ENCODE measurements at places on chromosomes 6 and 20. TPM values are rescaled to one million over a fixed set of nuclear protein-coding genes. Genes with fewer than 3 reads are reported as not detected.

- peak; percentile 98 for DNase-seq
Measured at GRCh38 chr6:154510144-154510905, at the start of gene CNKSR3. Gene CNKSR3, minus strand, starts transcription at chr6:154510685. Its CDS starts 571 bp downstream, at chr6:154510114.

- DNase-seq, result no peak
Measured at GRCh38 chr6:87277123-87277522, 45.3 kb upstream of the SMIM8 start.

DNA sequence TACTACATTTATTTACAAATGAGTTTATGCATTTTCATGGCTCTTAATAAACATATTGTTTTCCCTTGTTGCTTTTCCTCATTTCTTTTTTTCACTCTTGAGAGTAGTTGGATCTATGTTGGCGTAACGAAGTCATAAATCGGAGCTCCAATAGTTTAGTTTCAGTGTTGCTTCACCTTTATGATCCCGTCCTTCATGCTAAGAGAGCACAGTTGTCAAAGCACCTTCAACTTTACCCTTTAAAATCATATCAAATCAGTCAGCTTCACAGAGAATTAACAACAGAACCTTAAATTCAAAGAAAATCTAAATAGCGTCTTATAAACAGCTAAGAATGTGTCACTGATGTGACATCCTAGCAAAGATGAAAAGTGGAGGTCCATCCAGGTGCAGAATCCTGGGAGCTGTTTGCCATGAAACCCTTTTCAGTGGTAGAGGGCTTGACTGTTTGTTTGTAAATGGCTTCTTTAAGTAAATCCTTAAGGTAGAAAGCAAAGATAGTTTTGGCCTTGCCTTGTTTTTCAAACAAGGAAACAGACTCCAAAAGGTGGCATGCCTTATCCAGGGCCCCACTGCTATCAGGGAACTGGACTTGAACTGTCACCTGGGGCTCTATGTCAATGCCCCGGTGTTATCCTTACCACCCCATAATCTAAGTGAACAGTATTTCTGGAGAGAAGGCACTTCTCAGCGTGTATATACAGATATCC, 148.4 kb downstream of the AKAP7 start:
- no peak for DNase-seq

GRCh38 chr6:28254121-28254519, 2.1 kb upstream of the ZKSCAN4 start:
- no peak for DNase-seq

DNA sequence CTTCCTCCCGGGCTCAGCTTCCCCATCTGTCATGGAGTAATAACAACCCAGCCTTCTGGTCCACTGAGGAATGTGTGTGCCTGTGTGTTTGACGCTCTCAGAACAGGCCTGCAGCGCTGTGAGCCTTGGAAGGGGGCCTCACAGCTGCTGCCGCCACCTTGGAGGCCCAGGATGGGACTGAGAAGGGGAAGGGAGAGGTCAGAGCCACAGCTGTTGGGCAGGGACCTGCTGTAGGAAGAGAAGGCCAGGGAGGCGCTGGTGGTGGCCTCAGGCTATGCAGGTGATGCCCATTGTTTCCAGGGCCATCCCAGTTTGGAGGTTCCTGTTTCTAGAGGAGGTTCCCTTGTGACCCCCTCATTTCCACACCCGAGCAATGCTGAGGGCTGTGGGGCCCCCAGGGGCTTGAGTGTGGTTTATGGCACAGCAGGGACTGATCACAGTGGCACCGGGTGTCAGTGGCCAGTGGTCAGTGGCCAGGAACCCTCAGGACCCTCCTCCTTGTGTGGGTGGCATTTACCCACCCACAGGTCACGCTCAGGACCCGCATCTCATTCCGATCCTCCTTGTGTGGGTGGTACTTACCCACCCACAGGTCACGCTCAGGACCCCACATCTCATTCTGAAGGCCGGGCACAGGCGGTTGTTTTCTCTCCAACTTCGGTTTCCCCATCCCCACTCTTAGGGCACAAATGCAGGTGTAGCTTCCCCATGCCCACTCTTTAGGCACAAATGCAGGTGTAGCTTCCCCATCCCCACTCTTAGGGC, 14.0 kb downstream of the TPD52L2 start:
- DNase-seq, result no peak

DNA sequence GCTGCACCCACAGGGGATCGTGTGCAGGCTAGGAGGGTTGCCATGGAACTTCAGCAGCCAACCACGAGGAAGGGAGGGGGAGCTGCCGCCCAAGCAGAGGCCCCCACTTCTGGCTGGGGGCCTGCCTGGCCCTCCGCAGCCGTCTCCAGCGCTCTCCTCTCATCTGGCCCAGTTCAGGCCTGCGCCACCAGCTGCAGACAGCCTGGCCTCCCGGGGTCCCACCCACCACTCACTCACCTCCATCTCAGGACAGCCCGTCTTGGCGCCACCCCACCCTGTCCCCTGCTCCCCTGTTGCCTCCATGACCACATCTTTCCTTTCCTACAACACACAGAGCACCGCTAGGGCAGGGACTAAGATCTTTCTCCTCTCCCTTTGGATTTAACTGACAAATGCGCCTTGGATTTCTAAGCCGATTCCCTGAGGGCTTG, 98.7 kb downstream of the ANKRD60 start:
- DNase-seq, result no peak

DNA sequence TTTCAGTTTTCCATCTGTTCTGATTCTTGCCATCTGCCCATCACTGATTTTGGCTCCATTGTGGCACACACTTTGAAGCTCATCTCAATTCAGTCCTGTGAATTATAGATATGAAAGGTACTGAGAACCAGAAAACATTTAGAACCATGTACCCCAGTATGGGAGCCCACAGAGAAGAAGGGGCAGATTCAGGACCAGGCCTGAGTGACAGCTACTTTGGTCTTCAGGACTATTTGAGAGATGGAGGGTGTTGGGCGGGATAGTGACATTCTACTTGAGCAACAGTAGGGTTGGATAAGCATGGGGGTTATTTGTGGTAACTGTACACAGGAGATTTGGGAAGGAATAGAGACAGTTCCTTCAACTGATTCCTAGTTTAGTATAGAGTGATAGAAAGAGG, 259.2 kb upstream of the MANEA start:
- DNase-seq, result no peak

DNA sequence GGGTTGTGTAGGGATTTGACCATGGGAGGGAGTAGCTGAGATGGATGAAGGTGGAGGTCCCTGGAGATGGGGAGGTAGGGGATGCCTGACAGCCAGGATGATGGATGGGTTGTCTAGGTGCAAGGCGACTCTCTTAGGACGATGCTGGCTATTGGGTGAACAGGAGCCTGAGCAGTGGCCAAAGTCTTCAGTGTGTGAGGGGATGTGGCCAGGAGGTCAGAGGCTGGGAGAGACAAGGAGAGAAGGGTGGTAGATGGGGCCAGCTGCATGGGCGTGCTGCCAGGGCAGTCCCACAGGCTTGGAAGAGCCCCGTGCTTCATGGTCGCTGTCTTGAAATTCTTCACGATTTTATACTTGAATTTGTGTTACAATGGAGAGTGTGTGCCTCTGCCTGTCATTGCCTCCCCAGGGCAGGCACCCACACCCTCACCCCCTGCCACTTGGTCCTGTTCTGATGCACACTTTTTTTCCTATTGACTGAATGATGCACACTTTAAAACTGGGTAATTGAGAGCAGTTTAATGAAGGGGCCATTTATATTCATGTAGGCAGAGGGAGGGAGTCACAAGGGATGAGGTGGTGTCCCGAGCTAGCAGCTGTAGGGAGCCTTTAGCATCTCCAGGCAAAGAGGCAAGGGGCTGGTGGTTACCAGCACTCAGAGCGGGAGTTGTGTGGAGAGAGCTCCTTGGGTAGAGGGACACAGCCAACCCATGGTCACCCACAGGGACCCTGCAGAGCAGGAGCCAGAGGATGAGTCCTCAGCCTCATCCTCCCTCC, 120.7 kb downstream of the DHX35 start:
- DNase-seq, result no peak

DNA sequence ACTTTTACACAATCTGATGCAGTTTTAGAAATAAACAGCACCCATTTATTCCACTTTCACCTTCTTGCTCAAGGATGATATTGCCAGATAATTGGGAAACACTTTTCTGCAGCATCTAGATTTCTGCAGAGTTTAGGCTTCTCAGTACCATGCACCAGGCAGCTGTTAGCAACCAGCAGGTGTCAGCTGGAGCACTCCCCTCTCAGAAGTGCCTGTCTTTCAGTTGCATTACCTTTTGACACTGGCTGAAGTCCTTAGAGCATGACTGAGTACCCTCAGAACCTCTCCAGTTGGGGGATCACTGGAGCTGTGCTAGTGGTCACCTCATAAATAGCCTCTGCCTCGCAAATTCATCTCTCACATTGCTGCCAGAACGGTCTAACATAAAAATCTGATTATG, 91.2 kb downstream of the DNAH8 start:
- no peak for DNase-seq

GRCh38 chr6:90103056-90103800, 193.4 kb downstream of the BACH2 start:
- DNase-seq, result no peak

The ELOVL4 gene
- polyA plus RNA-seq, result 1.4 TPM

The NELFCD gene
- polyA plus RNA-seq, result 61.0 TPM

The TAPBP gene
- polyA plus RNA-seq, result 24.6 TPM
